ENCODE measurements at places on chromosomes 1 and 21.
A peak's percentile ranks its signal among the peaks of the same experiment; 100 is the strongest.

- DNase-seq = no peak
These were observed 27.8 kb downstream of the GBP6 start for GRCh38 chr1:89391686-89392085.

- no peak for DNase-seq
These were observed 6.0 kb upstream of the NLRP3 start for GRCh38 chr1:247409869-247410544.

- DNase-seq = no peak
These were observed 586.4 kb downstream of the DPYD start for GRCh38 chr1:97334454-97334853.

- no peak for DNase-seq
These were observed 211.1 kb downstream of the NPHP4 start for GRCh38 chr1:5781079-5781478.

GRCh38 chr1:239563681-239564080 lies 177.3 kb downstream of the CHRM3 start:
- DNase-seq = no peak

GRCh38 chr1:9761855-9762254 lies 61.9 kb downstream of the CLSTN1 start:
- no peak for DNase-seq

DNA sequence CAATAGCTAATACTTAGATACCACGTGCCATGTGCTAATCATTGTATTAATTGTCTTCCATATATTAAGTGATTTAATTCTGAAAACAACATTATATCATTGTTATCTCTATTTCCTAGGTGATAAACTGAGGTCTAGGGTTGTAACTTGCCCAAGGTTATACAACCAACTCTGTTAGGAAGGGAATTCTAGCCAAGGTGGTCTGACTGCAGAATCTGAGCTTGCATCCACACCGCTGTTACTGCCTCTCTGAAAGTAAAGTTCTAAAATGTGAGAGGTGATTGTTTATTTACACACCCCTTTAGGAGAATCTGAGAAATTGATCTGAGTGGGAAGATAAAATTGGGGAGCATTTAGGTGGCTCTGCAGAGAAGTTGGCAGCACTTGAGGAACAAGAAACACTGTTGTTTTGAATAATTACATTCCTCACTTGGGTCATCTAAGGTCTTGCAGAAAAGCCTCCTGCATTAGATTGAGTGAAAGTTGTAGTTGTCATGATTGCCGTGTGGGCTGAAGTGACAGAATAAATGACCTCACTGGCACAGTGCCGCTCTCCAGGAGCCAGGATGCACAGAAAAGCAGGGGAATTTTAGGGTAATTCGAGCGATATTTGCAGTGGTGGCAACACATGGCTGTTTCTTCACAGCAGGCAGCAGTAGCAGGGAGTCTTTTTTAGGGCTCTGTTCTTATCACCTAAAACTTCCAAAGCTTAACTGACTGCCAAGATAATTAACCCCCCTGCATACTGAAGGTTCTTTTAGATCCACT lies 121.7 kb downstream of the ADGRL4 start:
- DNase-seq = no peak

DNA sequence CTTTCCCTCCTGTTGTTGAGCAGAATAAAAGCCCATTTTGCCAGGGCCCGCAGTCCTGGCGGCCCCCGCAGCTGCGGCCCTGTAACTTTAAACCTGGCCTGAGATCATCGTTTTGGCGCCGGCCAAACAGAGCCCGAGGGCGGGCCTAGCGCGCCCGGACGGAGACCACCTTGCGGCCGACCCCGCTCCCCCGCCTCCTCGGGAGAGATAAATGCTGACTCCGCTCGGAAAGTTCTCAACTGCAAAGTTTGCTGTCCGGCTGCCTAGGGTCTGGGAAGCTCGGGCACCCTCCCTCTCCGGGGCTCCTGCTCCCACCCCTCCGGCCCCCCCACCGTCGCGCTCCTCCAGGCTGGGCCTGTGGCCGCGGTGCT lies at the start of gene PDPN:
TSS of gene PDPN (plus strand) at position 238 of the 371 bp plus-strand sequence. CDS start 202 bp downstream, outside the sequence.
- no peak for DNase-seq

GRCh38 chr1:98164509-98164908 lies 243.7 kb upstream of the DPYD start:
- no peak for DNase-seq

DNA sequence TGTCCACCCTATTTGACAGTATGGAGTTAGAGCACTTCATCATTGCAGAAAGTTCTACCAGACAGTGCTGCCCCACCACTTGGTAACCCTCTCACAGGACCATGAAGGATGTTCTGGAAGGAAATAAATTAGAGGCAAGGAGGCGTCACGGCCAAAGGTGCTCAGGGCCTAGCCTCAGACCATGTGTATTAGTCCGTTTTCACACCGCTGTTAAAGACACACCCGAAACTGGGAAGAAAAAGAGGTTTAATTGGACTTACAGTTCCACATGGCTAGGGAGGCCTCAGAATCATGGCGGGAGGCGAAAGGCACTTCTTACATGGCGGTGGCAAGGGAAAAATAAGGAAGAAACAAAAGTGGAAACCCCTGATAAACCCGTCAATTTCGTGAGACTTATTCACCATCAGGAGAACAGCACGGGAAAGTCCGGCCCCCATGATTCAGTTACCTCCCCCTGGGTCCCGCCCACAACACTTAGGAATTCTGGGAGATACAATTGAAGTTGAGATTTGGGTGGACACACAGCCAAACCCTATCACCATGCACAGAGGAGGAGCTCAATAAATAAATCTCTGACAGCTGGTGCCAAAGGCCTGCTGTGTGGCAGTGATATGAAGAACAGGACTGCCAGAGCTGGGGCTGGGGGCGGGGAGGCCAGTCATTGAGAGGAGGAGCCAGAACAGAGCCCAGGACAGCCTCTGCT lies 75.8 kb downstream of the FHAD1 start:
- DNase-seq = no peak

- DNase-seq = no peak
These were observed 71.0 kb downstream of the RD3 start for GRCh38 chr1:211420845-211421454.

- DNase-seq = no peak
These were observed 203.6 kb downstream of the TRABD2B start for GRCh38 chr1:47793563-47793962.

- no peak for DNase-seq
These were observed 2.4 kb upstream of the RAB4A start for GRCh38 chr1:229268505-229268904.

DNA sequence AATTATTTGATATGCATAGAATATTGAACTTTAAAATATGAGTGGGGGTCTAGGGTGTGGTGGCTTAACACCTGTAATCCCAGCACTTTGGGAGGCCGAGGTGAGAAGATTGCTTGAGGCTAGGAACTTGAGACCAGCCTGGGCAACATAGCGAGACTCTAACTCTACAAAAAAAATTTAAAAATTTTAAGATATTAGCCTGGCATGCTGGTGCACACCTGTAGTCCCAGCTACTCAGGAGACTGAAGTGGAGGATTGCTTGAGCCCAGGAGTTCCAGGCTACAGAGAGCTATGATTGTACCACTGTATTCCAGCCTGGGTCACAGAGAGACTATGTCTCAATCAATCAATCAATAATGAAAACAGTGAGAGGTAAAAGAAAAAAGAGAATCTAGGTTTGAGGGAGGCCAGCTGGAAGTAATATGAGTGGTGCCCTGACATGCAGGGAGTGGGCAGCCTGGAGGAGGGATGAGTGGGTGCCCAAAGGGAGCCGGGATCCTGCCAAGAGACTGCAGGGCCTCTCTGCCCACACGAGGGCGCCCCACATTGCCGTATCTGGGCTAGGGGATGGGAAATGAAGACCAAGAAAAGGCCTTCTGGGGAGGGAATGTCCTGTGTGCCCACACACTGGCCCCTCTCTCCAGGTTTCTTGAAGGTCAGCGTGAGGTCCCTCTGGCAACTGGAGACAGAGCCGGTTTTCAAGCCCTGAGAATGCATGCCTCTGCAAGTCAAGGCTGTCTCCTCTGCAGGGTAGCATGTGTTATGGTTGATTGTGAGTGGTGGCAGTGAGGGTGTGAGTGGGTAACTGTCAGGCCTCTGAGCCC lies 93.9 kb upstream of the PPM1J start:
- DNase-seq = peak; percentile 5

GRCh38 chr1:51044199-51044598 lies 57.8 kb upstream of the C1orf185 start:
- DNase-seq = no peak

GRCh38 chr1:42531043-42531442 lies 68.0 kb downstream of the CCDC30 start:
- DNase-seq = no peak

GRCh38 chr1:10714337-10715114 lies 81.9 kb downstream of the CASZ1 start:
- no peak for DNase-seq

Measured in stimulated activated CD8-positive, alpha-beta memory T cell treated with anti-CD3 and anti-CD28 coated beads, Interleukin-4, amount 100 ng/mL, for 1 hour (primary cell).